ENCODE measurements at places on chromosomes 6 and 20.

DNA sequence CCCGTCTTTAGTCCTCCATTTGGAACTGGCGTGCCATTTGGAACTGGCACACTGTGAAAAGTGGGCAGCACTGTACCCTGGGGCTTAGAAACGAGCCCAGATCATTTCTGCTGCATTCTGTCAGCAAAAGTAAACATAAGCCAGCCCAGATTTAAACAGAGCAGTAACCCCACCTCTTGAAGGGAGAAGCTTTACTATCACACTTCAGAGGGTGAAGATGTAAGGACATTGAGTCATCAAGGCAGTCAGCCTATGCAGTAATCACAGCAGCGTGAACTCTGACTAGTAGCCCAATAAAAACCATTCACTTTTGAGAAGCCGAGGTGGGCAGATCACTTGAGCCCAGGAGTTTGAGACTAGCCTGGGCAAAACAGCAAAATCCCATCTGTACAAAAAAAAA is 216.9 kb downstream of the EYA2 start:
- DNase-seq, result no peak

DNA sequence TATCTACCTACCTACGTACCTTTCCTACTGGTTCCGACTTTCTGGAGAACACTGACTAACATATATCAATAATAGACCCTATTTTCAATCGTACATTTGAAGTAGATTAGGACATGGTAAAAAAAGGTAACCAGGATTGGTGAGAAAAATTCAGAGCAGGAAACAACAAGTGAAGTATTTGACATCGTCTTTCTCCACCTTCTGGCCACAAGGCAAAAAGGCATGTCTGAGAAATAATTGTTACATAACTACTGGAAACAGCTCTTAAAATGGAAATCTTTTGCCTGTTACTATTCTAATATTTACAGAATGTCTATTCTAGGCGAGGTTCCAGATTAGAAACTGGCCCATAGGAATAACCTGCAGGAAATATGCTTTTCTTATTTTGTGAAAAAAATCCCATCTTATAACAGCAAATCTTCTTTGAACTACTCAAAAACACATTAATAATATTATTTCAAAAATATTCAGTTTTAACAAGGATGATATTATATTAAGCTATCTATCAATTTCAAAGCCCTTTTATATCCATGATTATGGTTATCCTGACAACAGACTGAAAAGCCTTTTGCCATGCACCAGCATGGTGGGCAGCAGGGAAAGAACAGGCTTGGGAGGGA is 80.8 kb downstream of the RCAN2 start:
- no peak for DNase-seq

- no peak for DNase-seq
These were observed at the start of gene GRM1 for GRCh38 chr6:146028851-146029572. TSS of gene GRM1 (plus strand) at chr6:146029062. CDS start at chr6:146029518, 456 bp downstream.

DNA sequence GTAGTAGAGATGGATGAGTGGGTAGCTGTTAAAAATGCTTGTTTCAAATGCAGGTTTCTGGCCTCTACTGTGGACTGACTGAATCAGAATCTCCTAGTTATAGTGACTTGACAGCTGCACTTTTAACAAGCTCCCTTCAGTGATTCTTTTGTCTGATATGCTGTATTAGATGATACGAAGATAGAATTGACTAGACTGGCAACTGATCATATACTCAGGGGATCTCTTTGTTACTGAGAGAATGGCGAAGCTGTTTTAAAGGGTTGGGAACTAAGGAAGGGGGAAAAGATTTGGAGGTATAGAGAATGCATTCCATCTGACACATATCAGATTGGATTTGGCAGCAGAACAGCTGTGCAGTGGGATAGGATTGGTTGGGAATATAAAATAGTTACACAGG is 7.0 kb downstream of the ENPP4 start:
- DNase-seq, result no peak

DNA sequence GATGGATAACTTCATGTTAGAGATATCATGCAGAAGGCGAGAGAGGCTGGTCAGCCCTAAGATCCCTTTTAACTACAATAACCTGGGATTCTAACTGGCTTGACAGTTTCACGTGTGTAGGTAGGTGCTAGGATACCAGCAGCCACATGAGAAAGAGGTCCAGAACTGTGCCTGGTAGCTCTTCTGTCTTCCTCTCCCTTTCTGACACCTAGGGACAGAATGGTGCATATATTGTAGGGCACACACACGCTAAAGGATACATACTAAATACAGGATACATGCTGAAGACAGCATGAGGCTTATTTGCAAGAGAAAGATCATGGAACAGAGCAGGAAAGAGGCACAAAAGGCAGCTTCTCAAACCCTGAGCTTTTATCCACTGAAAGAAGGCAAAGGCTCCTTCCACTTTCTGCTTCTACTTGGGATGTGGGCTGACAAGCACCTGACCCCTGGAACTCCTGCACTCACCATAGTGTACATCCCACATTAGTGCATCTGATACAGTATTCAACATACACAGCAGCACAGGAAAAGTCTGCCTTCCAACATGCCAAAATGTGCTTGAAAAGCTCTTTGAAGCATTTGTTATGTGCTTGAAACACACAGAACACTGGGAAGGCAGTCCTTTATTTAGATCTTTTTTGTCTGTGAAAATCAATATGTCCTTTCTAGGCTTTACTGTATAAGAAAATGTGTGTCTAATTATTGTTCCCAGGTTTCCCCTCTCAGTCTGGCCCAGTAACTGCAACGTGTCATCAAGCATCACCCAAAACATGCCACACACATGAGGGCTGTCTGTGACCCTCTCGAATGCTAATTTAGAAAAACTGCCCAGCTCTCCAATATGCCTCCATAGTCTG is 3.2 kb downstream of the SLC22A23 start:
- DNase-seq, result no peak

- DNase-seq, result no peak
These were observed 260.8 kb upstream of the OPRM1 start for GRCh38 chr6:153778216-153778615.

DNA sequence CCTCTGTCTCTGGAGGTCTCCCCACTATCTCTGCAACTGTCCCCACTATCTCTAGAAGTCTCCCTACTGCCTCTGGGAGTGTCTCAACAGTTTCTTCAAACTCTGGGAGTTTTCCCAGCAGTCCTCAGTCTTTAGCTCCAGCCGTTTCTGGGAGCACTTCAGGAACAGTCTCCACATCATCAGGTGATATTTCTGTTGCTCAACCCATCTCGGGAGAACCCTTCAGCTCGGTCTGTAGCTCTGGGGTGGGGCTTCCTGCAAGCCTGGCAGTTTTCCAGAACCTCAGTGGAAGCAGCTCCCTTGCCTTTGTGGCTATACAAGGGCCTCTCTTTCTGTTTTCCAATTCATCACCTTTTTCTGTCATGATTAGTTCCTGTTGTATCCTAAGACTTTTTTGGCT is 3.0 kb upstream of the SFTA2 start:
- DNase-seq, result no peak

GRCh38 chr20:36569847-36570429 is 3.5 kb upstream of the TGIF2 start:
- DNase-seq, result no peak

DNA sequence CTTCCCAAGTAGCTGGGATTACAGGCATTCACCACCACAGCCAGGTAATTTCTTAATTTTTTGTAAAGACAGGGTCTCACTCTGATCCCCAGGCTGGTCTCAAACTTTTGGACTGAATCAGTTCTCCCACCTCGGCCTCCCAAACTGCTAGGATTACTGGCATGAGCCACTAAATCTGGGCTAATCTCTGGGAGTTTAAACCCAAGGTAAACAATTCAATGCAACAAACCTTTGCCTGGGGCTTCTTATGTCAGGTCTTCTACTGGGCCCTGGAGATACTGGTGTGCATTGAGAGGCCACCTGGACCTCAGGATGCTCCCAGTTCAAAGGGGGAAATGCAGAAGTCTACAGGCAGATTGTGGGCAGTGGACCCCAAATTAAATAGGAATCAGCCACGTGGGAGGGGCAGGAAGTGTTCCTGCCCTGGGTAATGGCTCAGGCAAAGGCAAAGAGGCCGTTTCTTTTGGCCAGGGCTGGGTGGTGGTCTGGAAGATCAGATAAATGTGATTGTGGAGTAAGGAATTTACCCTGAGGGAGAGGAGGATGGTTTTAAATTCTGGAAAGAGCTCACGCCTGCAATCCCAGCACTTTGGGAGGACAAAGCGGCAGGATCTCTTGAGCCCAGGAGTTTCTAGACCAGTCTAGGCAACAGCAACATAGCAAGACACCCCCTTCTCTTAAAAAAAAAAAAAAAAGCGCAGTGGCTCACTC is 1.3 kb upstream of the MYBL2 start:
- DNase-seq, result no peak

- no peak for DNase-seq
These were observed 2.1 kb downstream of the ZC3H12D start for GRCh38 chr6:149482545-149483333.

DNA sequence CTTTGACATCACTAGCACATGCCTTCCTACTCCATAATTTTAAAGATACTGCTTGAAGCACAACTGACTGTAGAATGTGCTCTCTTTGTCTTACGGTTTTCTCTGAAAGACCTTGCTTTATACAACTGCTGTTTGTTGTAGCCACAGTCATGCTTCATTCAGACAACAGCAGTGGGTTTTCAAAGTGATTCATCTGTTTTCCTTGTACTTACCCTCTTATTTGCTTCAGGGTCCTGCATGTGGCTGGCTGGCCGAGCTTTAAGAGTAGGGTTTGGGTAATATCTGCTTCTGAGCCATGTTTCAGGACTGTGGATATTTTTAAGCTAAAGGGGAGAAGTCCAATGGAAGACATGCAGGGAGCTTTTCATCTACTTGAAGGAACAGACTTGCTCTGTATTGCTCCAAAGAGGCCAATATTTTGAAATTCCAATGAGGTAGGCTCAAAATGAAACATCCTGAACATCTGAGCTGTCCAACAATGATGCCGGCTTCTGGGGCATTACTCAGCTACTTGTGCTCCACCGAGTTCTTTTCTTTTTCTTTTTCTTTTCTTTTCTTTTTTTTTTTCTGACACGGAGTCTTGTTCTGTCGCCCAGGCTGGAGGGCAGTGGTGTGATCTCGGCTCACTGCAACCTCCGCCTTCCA is 160.2 kb upstream of the SGK1 start:
- DNase-seq, result no peak

- no peak for DNase-seq
These were observed 81.9 kb downstream of the SIM1 start for GRCh38 chr6:100382767-100383195.

DNA sequence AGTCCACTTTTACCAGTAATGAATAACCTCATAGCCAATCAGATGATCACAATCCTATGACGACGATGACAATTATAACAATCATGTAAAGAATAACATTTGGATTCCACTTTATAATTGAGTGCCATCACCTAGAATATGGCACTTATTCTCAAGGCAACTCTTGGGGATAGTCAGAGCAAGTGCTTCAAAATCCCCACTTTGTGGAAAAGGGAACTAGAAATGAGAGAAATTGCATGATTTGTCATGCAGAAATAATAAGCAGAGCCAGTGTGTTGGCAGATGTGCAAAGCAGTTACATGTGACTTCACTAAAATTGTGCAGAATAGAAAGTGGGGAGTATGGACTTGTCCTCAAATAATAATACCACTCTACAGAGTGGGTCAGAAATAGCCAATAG is 41.3 kb downstream of the FRK start:
- DNase-seq, result no peak

GRCh38 chr6:160995271-160995670 is 3.7 kb downstream of the MAP3K4 start:
- no peak for DNase-seq

- no peak for DNase-seq
These were observed 301 bp downstream of the PPP1R3D start for GRCh38 chr20:59939879-59940128.

- DNase-seq, result no peak
These were observed 10.1 kb downstream of the PHF10 start for GRCh38 chr6:169714178-169714577.

DNA sequence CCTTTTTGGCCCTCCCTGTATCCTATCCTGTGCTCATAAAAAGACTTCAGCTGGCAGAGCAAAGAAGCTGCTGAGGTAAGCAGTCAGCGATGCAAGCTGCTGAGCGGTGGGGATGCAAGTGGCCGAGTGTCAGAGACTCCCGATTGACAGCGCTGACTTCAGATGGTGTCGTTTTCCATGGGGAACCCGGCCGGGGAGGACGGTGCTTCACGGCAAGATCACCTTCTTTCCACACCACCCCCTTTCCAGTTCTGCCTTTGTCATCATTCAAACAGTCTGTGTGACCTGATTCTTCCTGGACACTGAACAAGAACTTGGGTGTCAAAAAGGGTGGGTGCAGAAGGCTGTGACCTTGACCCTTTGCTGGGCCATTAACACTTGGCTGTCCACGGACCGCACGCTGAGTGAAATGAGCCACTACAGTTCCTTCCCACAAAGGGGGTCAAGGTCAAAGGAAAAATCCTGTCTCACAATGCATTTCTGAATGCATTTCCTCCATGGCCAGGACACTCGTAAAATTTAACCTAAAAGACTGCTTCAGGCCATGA is 52.9 kb upstream of the UNC93A start:
- DNase-seq, result no peak

GRCh38 chr20:32456869-32457478 is 98.8 kb downstream of the ASXL1 start:
- no peak for DNase-seq

- DNase-seq, result no peak
These were observed 542.3 kb upstream of the JARID2 start for GRCh38 chr6:14703586-14703985.

DNA sequence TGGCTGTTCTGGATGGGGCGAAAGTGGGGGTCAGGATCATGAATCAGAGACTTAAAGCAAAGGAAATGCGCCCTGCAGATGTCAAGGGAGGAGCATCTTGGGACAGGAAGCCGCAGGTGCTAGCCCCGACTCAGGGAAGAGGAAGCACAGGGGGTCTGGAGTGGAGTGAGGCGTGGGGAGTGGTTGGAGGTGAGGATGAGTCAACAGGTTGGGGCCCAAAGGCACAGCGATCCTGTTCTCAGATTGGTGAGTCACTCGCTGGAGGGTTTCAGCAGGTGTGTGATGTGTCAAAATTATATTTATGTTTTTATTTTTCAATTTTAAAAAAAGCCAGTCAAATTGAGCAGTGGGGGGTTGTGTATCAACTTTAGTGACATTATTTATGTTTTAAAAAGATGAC is 19.0 kb downstream of the PACSIN1 start:
- no peak for DNase-seq

DNA sequence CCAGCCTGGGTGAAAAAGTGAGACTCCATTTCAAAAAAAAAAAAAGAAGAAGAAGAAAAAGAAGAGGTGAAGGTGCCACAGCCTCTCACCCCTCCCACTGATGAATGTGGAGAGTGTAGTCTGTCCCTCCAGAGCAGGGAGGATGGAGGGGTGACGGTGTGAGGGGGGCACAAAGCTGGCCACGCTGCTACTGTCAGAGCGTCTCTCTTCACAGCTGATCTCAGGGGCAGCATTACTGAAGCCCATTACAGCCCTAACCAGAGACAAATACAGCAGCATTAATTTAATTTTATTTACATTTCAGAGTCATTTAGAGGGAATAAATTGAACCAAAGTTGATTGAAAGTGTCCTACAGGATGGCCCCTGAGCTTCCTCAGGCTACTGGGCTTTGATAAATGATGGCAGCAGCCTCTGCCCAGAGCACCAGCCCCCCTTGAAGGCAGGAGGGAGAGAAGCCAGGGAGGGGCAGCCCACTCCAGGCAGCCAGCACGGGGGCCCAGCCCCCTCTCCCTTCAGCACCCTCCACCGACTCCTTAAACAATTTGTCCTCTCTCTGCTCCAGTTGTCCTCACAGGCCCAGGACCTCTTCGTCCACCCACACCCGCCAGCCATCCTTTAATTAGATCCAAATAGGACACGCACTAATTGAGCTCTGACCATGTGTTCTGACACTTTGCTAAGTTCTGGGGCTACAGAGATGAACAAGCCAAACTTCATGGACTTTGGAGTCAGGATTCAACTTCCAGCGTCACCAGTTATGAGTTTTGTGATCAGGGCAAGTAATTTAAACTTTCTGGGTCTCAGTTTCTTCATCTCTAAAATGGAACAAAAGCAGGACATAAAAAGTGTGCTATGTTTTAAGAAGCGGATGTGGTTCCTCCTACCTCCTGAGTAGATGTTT is 18.6 kb upstream of the ZFAND3 start:
- DNase-seq, result no peak

Data from T-helper 17 cell (primary cell).